AG08396 (cell line): ENCODE measurements at places on chromosomes 4 and X.

DNA sequence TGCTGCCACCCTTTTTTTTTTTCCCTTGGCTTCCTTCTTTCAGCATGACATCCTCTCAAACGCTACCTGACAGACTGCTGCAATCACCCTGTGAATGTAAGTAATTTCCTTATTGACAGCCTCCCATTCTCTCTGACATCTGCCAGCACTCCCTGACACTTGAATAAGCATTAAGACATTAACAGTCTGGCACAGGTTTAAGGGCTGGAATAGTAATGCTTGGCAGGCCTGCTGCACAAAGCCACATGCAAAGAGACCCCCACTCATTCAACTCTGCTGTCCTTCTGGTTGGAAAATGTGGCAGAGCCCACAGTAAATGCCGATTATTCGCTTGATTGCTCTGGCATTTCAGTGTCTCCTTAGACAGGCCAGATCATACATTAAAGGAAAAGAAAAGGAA is 28.1 kb upstream of the RASGEF1B start:
- no peak for DNase-seq

DNA sequence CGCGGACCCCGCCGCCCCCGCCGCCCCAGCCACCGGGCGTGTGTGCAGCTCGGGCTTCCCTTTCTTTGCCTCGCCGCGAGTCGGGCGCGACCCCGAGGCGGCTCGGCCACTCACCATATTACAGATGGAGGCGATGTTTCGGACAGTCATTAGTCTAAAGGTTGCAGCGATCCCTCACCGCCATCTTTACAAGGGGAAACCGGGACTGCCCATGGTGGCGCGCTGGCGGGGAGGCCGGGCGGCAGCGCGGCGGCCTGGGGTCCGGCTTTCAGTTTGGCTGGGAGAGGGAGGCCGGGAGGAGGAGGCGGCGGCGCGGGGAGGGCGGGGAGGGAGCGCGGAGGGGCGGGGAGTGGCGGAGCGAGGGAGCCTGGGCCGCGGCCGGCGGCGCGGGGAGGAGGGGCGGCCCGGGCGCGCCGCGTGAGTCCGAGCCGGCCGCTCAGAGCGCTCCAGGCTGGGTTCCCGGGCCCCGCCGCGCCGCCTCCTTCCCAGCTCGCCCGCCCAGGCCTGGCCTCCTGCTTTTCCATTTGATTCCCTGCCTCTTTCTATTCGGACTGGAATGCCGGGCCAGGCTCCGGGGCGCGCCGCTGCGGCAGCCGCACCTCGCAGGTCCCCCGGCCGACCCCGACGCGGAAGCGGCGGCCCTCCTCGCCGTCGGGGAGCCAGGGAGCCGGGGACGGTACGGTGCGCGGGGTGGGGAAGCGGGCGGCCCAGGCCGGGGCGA is at the start of gene USP46:
Gene USP46 (minus strand): TSS at position 301 of the 721 bp plus-strand sequence. CDS start 151 bp downstream, at position 150.
- DNase-seq: peak; percentile 95

DNA sequence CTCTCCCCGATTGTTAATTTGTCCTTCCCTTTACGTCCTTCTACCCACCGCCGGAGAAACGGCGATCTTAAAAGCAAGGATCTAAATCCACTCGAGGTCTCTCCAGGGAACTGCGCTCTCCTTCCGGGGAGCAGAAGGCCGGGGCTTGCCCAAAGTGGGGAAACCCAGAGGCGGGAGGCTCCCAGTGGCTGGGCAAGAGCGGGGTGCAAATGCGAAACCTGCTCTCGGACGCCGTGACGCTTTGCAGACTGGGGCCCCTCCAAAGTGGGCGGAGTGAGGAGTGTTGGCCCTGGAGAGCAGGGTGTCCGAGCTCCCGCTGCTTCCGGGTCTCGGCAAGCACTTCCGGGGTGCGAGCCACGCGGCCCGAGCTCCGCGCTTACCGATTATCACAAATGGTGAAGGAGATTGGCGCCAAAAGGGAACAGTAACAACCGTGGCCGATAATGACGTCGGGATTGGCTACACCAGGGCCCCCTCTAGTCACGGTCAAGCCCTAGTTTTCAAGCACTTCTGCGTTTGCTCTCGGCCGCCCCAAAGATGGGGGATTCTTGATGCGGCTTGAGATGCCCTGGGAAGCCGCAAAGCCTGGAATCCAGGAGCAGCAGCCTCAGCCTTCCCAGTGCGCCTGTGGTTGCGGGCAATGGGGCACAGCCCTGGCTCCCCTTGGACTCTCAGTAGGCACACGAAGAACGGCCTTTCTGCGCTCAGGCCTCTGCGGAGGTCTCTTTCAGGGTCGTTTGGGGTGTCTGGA is 29.0 kb downstream of the HAND2 start:
- DNase-seq: no peak

DNA sequence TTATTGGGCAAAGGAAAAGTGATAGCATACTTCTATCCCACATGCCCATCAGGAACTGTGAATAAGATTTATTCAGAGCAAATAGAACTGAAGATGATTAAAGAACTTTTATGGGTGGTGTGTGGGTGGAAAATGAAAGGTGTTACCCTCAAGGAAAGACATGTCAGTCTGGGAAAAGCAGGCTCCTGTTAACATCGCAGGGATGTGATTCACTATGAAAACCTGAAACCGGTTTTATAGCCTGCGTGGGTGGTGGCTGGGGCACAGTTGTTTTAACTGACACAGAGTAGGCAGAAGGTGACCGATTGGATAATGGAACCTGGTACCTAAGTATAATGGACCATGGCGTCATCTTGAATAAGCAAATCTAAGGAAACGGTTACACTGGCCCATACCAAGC is 61.3 kb upstream of the CASK start:
- no peak for DNase-seq

DNA sequence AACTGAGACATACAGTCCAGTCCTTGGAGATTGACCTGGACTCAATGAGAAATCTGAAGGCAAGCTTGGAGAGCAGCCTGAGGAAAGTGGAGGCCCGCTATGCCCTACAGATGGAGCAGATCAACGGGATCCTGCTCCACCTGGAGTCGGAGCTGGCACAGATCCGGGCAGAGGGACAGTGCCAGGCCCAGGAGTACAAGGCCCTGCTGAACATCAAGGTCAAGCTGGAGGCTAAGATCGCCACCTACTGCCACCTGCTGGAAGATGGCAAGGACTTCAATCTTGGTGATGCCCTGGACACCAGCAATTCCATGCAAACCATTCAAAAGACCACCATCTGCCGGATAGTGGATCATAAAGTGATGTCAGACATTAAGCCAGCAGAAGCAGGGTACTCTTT is 20.4 kb upstream of the FRMPD3 start:
- DNase-seq: no peak

DNA sequence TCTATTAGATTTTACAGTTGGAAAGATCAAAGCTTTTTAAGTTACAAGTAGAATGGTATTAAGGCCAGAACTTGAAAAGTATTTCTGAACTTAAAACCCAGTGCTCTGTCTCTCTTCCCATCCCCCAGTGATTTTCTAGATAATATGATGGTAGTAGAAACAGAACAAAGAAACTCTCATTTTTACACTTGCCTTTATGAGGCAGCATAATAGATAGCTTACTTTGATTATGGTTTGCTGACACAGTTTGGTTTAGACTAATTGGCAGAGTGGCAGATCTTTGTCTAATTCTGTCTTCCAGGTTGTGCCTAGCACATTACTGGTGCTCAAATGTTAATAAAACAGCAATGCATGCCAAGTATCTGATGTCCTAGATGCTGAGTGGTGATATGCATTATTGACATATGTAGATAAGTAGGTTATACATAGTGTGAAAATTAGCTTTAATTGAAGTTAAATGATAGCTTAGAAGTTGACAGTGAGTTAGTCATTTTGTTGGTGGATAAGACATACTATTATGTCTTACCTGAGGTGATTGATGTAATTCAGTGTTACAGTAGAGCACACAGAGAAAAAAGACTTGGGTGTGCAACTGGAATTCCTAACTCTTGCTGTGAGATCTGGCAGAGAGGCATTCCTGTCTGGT is 4.3 kb upstream of the RAPGEF2 start:
- no peak for DNase-seq

GRCh38 chr4:15563871-15564270 is 91.3 kb downstream of the FBXL5 start:
- DNase-seq: no peak

GRCh38 chr4:32429151-32429550 is 1709.0 kb downstream of the PCDH7 start:
- no peak for DNase-seq

DNA sequence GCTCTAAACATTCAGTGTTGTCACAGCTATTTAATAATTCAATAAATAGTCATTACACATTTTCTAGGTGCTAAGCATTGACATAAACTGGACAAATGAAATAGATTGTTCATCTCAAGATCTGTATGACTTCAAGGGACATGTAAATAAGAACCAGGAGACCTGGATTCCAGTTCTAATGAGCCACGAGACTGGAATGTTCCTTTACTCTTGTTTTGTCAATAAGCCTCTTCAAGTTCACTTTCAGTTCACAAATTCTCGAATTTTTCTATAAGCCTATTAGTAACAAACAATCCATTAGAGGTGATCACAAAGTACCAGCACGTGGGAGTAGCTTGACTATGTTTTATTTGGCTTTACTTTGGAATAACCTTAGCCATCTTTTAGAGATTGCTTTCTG is 514.0 kb upstream of the SMIM31 start:
- DNase-seq: no peak

DNA sequence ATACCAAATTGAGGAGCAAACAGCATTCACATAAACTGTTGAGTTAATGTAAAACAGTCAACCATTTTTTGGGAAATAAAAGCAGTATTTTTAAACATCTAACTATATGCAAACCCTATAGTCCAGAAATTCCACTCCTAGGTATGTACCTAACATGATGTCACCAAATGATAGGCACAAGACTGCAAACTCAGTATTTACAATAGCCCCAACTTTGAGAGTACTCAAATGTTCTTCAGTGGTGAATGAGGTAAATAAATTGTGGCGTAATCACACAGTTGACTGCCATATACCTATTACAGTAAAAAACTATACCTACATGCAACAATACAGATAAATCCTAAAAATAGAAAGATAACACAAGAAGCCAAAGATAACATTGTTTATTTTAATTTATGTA is 1243.8 kb upstream of the ADGRL3 start:
- no peak for DNase-seq

GRCh38 chr4:114334884-114335330 is 263.7 kb upstream of the UGT8 start:
- no peak for DNase-seq

GRCh38 chr4:105392858-105393257 is 81.0 kb downstream of the PPA2 start:
- DNase-seq: no peak

- no peak for DNase-seq
Measured at GRCh38 chr4:154989511-154989910, 208.4 kb downstream of the RBM46 start.

GRCh38 chr4:38415682-38416081 is 248.3 kb upstream of the KLF3 start:
- no peak for DNase-seq

GRCh38 chr4:83219344-83220331 is 65.0 kb downstream of the COQ2 start:
- DNase-seq: no peak

DNA sequence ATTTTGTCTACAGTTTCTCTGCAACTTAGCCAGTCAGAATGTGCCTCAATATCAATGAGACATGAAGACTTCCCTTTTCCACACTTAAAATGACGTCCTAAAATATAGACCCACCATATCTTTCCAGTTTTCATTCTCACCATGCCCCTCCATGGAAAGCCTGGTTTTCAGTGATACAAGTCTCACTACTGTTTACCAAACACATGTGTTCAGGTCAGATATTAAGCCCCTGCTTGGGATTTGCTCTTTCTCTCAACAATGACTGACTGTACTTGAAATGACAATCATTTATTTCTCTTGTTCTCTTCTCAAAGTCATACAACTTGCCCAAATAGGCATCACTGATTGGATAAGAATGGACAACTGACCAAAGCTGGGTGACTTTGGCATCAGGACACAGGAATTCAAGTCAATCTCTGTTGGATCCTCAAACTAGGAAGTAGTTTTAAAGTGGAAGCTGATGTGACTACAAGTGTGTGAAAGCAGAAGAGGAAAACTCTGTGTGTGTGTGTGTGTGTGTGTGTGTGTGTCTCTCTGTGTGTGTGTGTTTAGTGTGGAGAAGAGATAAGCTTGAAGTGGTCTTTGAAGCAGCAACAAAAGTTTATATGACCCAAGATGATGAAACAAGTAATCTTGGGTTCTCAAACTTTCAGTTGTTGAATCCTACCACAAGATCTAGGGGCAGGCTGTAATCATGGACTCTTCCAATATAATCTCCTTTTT is 217.4 kb upstream of the FGF13 start:
- no peak for DNase-seq

GRCh38 chrX:130086447-130087206 is 23.7 kb downstream of the ELF4 start:
- DNase-seq: no peak

- peak; percentile 3 for DNase-seq
Measured at GRCh38 chr4:179867300-179867878, 2375.8 kb upstream of the TENM3 start.

DNA sequence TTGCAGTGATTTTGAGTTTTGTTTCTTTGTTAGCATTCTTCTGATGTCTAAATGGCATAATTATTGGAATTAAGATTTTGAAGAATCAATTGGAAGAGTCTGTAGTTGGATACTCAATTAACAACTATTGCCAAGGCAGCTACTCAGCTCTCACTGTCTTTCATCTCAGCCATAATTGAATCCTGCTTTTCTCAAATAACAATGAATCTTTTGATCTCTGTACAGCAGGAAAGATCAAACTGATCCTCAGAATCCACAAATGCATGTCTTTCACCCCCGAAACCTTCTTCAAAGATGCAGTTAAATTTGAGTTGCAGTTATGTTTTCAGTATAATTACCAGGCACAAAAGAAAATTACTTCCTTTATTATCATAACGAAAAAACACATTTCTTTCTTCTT is 86.2 kb downstream of the MAD2L1 start:
- DNase-seq: no peak

DNA sequence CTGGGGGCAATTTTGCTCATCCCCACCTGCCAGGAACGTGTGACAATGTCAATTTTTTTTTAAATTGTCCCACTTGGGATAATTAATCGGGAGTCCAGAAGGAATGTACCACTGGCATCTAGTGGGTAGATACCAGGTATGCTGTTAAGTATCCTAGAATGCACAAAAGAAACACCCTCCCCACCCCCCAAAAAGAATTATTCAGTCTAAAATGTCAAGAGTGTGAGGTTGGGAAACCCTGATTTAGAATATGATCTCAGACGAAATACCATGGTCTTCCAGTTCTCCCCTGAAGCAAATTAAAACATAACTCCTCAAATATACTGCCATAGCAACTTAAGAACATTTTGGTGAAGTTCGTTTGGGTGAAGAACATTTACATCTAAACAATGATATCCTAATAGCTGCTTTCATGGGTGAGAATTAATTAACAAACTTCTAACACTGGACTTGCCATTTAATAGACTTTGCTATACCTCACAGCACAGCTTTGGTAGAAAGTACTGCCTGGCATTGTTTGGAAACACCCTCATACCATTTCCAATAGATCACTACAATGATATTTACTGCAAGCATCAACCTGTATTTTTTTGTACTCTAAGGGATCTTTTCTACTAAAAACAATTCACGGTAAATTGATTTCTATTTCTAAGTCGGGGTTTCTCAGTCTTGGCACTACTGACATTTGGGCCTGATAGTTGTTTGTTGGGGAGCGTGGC is 36.5 kb downstream of the SH3RF1 start:
- DNase-seq: no peak

- DNase-seq: peak; percentile 72
Measured at GRCh38 chr4:8391972-8392371, 48.6 kb downstream of the ACOX3 start.

- no peak for DNase-seq
Measured at GRCh38 chr4:99414401-99414800, 20.7 kb downstream of the ADH7 start.
